ENCODE measurements at places on chromosomes 4 and X.
A peak's percentile ranks its signal among the peaks of the same experiment; 100 is the strongest.

GRCh38 chrX:112670290-112670689 lies 9.4 kb downstream of the LHFPL1 start:
- no peak for DNase-seq

DNA sequence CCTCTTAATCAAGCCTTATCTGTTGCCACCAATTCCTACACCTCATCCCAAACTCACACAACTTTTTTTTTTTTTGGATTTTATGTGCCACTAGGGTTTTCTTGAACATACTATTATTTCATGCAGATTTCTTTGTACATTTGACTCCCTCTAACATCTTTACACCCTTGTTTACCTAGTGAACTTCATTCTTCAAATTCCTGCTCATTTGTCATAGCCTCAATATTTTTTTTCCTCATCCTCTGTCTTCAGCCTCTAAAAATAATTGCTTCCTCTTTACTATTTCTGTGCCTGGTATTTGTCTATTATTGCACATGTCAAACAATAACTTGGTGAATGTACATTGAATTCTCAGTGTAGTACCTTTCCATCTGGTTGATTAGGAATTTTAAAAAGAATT lies 22.0 kb downstream of the NBDY start:
- no peak for DNase-seq

DNA sequence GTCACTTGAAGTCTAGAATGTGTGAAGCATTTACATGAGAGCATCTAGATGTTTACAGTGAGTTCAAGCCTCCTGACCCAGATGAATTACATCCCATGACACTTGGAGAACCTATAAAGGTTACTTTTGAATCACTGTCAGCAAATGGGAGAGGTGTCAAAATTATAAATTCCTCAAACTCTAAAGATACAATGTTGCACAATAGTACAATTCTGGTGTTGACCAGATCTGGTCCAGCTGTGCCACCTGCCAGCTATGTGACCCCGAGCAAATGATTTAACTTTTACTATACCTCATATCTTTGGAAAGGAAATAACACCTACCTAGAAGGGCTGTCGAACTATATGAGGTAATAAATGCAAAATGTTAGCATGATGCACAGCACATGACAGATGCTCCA lies 69.8 kb downstream of the JADE1 start:
- no peak for DNase-seq

DNA sequence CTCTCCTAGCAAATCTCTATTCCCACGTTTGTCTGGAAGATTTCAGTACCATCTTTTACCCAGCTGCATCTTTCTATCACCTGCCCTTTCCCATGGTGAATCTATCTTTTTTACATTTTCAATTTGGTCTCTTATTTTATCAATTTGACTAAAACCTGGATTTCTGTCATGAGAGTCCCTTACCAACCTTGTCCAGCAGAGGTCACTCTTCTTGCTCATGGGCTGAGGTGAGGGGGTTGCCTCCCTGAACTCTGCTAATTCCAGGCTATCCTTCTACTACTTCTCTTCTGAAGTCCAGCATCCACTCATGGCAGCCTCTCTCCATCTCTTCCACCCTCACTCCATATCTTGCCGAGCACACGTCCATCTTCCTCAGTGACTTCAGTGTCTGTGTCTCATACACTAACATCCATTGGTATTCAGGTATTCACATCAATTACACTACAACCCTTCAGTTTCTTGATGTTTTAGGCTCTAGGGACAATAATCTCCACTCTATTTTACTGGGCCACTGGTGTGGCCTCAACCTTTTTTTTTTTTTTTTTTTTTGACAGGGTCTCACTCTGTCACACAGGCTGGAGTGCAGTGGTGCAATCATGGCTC lies 17.8 kb upstream of the ZNF827 start:
- peak; percentile 20 for DNase-seq

- DNase-seq, result no peak
Observed at GRCh38 chr4:34880246-34880645, 1364.1 kb downstream of the ARAP2 start.

- DNase-seq, result no peak
Observed at GRCh38 chr4:40630335-40631021, 814 bp upstream of the RBM47 start.
